SK-N-SH (cell line): ENCODE measurements at places on chromosomes 11 and 22. TPM values are rescaled to one million over a fixed set of nuclear protein-coding genes. Genes with fewer than 3 reads are reported as not detected.
A peak's percentile ranks its signal among the peaks of the same experiment; 100 is the strongest.

DNA sequence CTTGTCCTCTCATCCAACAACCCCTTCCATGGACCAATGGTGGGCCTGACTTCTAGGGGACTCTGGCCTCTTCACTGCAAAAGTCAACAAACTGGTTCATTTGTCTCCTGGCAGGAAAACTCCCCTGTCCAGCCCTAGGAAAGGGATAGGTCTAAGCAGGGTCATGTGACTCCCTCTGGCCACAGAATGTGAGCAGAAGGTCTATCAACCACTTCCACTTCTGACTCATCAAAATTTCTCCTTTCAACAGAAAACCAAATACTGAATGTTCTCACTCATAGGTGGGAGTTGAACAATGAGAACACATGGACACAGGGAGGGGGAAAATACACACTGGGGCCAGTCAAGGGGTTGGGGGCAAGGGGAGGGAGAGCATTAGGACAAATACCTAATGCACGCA, 1.3 kb upstream of the ISX start:
- DNase-seq = no peak

DNA sequence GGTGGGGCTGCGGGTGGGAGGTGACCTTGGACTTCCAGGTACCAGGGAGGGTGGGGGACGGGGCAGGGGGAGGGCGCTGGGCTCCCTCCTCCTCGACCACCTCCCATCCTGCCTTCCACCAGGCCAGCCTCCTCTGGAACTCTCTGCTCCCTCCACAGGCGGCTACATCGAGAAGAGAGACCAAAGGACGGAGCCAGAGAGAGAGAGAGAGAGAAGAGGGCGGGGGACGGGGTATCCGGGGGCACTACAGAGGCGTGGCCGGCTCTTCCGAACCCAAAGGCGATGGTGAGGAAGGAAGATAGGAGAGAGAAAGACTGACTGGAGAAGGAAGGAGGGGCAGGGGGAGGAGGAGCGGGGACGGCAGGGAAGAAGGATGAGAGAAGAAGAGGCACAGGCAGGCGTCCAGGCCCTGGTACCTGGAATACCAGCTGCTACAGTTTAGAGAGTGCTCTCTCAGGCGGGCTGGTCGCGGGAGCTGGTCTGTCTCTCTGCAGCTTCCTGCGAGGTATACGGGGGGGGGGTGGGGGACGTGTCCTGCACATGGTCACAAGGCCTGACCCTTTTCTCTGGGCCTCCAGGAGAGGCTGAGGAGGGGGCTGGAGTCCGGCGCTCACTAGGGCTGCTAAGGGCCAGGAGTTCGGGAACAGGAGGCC, 38.0 kb downstream of the IGSF9B start:
- DNase-seq = no peak

DNA sequence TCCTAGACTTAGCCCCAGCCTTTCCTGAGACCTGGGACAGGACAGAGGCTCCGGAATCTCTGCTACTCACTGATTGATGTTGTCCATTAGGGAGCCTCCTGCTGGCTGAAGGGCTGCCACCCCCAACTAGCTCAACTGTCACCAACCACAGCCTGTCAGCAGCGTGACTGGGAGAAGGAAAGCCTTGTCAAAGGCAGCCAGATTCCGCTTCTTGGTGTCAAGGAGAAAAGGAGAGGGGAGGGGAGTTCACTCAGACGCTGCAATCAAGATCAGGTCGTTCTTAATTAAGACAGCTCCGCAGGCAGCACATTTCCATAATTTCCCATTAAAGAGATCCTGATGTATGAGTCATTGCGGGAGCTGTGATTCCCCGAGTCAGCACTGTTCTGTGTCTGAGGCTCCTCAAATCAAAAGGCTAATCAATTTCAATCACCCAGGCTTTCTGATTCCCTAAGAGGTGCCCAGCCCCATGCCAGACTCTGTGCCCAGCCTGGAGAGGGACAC, 152.8 kb upstream of the ZBED5 start:
- peak; percentile 45 for DNase-seq

GRCh38 chr11:65126624-65127274, 4.6 kb downstream of the MRPL49 start:
- DNase-seq = no peak

- DNase-seq = no peak
These were observed 36.1 kb upstream of the ADSL start for GRCh38 chr22:40310081-40310767.

DNA sequence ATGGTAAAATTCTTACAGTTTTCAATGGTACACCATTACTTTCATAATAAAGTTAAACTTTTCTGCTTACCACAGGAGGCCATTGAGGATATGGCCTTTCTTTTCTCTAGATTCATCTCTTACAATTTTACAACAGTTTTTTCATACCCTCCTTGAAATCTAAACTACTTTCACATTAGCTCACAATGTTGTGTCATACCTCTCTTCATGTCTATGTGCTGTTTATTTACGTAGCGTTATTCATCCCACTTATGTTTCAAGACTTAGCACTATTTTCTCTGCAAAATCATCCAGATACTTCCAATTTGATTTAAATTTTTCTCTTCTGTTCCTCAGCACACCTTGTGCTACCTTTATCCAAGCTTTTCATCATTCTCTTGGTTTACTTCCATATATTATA, 123.3 kb downstream of the METTL15 start:
- no peak for DNase-seq

GRCh38 chr22:22424210-22424800, 84.2 kb downstream of the ZNF280B start:
- DNase-seq = no peak

GRCh38 chr11:120385655-120386054, 49.4 kb downstream of the ARHGEF12 start:
- DNase-seq = no peak

GRCh38 chr22:33083212-33083611, 25.0 kb upstream of the SYN3 start:
- no peak for DNase-seq

- no peak for DNase-seq
These were observed 72.2 kb downstream of the PDHX start for GRCh38 chr11:34988294-34989255.

DNA sequence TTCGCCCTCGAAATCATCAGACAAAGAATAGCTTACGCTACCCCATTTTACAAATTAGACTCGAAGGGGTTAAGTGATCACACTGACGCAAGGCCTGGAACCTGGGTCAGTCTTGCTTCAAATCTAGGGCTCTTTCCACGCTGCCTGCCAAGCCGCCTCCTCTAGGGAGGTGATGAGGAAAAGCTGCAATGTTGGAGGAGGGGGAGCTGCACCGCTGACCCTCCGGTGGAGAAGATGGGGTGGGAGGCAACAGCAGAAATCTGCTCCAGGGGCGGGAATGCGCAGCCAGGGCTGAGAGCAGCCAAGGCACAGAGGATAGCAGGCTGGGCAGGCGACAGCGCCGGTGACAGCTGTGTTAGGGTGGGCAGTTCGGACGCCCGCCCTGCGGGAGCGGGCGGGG, 595 bp downstream of the SYVN1 start:
- DNase-seq = no peak

DNA sequence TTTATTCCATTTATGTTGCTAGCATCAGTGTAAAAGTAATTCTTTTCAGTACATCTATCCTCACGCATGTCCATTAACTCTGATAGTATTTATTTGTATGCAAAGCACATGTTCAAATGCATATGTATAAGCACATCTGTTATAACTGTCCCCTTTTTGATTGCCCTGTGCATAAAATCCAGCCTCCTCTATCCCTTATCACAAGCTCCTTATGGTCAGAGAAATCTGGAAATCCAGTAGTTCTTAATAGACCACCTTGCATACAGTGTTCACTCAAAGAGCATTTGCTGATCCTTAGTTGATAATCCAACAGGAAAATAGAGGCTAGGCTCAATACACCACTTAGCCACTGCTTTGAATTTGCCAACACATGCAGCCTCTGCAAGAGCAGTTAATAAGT, 443.5 kb downstream of the AASDHPPT start:
- DNase-seq = no peak

- DNase-seq = no peak
These were observed 4.9 kb downstream of the PSMD13 start for GRCh38 chr11:241634-242033.

- DNase-seq = peak; percentile 61
These were observed 52.2 kb downstream of the JAM3 start for GRCh38 chr11:134120921-134121526.

- no peak for DNase-seq
These were observed 118.7 kb upstream of the LARGE1 start for GRCh38 chr22:34038801-34039555.

DNA sequence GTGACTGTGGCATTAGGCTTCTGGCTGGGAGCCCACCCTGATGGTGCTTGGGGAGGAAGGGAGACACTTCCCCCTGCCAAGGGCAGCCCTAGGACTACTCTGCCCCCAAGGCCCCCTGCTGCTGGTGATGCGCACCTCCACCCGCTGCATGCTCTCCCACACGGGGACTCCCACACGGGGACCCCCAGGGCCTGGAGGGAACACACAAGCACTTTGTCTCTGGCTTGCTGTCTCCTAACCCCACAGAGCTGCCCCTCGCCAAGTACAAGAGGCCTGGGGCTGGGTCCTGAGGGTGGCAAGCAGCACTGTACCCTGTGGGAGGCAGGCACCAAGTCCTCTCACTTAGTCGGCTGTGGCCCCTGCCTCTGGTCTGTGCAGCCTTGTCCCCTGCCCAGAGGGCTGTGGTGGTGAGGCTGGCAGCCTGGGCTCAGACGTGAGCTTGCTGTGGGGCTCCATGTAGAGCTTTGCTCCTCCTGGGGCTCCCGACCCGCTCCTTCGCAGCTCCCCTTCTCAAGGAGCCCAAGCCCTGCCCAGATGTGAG, 7.9 kb downstream of the LRRC75B start:
- no peak for DNase-seq

- no peak for DNase-seq
These were observed 67.7 kb downstream of the IGLL5 start for GRCh38 chr22:22955276-22955798.

DNA sequence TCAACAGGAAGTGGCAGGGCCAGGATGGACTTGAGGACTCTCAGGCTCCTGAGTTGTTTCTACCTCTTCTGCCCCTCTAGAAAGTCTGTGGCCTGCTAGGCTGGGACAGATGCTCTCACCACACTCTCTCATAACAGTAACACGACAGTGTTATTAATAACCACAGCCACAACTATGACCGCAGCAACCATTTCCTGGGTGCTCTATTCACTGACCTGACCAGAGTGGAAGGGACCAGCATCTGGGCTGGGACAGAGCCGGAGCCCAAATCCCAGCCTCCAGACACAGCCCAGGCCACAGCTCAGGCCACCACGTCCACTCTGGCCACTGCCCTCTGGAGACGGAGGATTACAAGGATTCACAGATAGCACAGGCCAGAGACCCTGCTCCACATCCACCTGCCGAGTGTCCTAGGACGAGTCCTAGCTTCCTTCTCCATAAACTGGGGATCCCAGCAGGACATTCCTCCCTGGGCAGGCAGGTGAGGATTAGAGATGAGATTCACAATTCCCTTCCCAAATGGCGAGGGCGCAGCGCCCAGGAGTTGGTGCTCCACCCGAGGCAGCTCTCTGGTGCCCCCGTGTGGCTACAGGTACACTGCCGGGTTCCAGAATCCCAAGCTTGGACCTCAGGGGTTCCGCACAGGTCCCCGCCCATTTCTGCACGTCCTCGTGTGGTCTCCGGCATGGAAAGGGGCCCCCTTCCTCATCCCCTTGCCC, 7.1 kb downstream of the PNPLA5 start:
- peak; percentile 75 for DNase-seq

DNA sequence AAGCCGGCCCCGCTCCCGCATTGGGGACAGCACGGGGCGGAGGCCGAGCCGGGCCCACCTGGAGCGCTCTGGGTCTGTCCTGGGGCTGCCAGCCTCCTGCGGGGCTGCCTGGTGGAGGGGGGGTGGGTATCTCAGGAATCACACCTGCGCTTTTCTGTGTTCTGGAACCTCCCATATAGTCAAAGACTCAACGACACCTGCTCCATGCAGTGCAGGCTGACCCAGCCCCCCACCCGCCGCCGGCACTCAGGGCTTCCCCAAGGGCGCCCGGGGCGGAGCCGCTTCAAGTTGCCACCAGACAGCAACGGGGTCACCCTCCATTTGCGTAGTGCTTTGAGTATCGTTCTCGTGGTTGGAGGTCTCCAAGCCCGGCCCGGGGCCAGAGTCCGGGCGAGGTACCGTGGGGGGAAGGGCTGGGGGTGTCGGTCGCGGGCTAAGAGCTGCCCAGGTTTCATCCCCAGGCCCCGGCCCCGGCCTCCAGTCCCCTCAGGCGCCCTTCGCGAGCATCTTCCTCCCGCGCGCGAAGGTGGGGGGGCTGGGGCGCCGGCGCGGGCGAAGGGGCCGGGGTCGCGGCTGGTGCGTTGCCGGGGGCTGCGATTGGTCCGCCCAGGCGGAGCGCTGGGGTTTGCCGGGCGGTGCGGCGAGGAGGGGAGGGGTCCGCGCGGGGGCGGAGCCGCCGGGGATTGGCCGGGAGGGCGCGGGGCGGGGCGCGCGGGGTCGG, 6.6 kb downstream of the TSPAN4 start:
- DNase-seq = peak; percentile 98

GRCh38 chr11:121248496-121248895, 44.1 kb upstream of the SC5D start:
- DNase-seq = no peak

DNA sequence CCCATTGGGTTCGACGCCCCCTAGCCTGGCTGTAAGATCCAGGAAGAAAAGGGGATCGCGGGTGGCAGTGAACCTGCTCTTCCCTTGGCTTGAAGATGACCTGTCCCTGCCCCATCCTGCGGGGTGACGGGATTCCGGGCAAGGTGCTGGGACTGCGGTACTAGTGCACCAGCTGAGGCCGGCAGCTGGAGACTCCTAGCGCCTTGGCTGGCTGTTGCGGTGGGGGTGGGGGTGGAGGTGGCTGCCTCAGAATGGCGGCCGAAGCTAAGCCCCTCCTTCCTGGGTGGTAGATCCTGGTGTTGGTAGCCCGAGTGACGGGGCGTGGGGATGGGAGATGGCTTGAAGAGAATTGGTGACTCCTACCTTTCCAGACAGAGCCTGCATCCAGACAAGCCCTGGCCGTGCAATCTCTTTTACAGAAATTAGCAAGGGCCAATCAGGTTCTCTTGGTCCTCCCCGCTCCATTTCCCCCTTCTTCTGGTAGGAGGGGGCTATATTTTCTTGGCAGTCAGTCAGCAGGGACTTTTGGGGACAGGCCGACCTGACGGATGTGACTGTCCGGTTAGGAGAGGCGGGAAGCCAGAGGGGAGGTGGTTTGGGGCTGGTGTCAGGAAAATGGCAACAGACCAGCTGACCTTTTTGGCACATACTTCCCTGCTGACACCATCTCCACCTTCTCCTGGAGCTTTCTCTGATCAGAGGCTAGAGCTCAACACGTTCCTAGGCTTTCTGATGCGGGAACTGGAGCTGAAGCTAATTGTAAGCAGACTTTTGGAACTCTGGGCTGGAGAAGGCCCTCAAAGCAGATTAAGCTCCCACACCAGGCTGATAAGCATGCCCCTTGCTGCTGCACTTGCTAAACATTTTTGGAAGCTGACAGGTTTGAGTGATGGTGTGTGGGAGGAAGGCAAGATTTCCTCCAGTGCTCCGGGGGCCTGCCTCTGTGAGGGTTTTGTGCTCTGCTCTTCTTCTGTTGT, 2.0 kb downstream of the NAV2 start:
- peak; percentile 76 for DNase-seq

- peak; percentile 62 for DNase-seq
These were observed 20.1 kb upstream of the BDNF start for GRCh38 chr11:27720277-27720830.

The ADORA2A gene
- polyA plus RNA-seq = 9.3 and 12.0 TPM in 2 replicates

The MGAT3 gene
- 0.16 and 0.21 TPM in 2 replicates for polyA plus RNA-seq

The TNNI2 gene
- not detected in 2 replicates for polyA plus RNA-seq

The MAP6 gene
- 11.1 and 13.1 TPM in 2 replicates for polyA plus RNA-seq

The GPR83 gene
- 0.02 TPM in 2 replicates for polyA plus RNA-seq

The MRGPRX3 gene
- not detected in 2 replicates for polyA plus RNA-seq

The NXPE1 gene
- polyA plus RNA-seq = not detected in 2 replicates

The POGLUT3 gene
- 26.3 and 32.3 TPM in 2 replicates for polyA plus RNA-seq

The TREH gene
- not detected in 2 replicates for polyA plus RNA-seq

The IFITM1 gene
- polyA plus RNA-seq = 15.3 and 19.4 TPM in 2 replicates
